ENCODE measurements at places on chromosomes 3 and 15. TPM values are rescaled to one million over a fixed set of nuclear protein-coding genes. Genes with fewer than 3 reads are reported as not detected.

Gene SLC9C1
- 0.12 TPM for total RNA-seq

Gene RETNLB
- not detected for total RNA-seq

Gene TNNC1
- total RNA-seq = 0.33 TPM

Gene GCSAM
- total RNA-seq = not detected

Gene SNRPN
- 35.1 TPM for total RNA-seq

Data from uterine smooth muscle cell (primary cell).